Lower leg skin (tissue), 4 donors: ENCODE measurements at places on chromosomes 7 and 10.
A peak's percentile ranks its signal among the peaks of the same experiment; 100 is the strongest.

DNA sequence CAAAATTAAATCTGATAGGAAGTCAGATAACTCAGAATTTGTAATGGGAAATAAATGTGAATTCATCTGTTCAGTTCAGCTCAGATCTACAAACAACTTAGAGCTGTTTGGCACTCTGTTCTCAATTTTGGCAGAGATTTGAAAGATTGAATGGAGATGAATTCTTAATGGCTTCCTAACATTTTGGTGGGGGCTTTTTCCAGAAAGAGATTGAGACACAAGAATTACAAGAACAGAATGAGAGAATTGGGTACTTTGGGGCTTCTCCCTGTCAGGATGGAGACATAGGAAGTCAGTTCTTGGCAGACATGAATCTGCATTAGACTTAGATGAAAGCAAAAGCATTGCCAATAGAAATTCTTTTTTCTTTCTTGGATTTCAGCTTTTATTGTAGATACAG is 39.0 kb upstream of the PTPRZ1 start:
- DNase-seq: no peak

GRCh38 chr7:73827567-73828106 is 3.2 kb upstream of the CLDN4 start:
- no peak for DNase-seq

GRCh38 chr7:74069086-74069541 is 14.5 kb upstream of the LIMK1 start:
- DNase-seq: no peak

DNA sequence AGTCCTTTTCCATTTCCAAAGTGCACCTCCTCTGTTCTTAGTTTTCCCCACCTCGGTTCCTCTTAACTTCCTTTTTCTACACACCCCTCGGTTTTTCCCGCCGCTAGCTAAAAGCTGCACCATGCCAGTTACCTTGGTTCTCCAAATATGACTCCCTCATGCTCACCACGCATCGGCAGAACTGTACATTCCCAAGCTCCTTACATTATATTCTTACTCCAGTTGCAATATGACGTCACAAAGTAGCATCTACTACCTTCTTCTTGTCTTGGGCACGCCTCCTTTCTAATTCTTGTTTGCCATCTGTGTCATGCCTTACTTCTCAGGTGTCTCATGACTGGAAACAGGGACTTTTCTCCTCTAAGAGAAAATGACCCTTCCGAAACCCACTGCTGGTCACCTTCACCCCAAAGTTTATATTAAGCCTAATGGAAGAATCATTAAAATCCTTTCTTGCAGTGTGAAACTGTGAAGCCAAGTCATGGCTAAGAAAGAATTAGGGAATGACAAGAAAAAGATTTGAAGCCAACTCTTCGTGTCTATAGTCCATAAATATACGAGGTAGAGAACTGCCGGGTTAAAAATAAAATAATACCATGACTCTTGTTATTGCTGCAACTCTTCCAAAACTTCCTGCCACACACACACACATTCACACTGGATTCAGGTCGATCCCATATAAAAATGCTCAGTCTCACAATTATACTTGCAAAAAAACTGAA is 1.7 kb downstream of the ESYT2 start:
- no peak for DNase-seq

- DNase-seq: peak; percentile 28
These were observed 29.9 kb downstream of the POLL start for GRCh38 chr10:101558204-101558603.

GRCh38 chr10:71383972-71384687 is 12.6 kb upstream of the CDH23 start:
- peak; percentile 95 for DNase-seq

DNA sequence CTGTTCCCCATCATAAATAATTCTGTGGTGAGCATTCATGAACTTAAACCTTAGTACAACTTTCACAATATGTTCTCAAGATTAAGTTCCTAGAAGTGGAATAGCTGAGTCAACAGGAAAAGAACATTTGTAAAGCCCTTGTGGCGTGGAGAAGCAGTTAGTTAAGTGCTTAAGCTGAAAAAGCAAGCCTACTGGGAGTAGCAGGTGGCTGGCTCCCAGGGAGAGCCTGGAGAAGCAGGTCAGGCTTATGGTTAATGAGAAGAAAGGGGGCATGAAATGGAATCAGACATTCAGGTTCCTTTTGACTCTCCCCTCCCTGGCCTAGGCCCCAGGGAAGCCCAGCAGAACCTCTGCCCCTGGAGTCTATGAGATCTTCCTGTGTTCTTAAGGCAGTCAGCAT is 35.3 kb downstream of the VSTM4 start:
- no peak for DNase-seq

DNA sequence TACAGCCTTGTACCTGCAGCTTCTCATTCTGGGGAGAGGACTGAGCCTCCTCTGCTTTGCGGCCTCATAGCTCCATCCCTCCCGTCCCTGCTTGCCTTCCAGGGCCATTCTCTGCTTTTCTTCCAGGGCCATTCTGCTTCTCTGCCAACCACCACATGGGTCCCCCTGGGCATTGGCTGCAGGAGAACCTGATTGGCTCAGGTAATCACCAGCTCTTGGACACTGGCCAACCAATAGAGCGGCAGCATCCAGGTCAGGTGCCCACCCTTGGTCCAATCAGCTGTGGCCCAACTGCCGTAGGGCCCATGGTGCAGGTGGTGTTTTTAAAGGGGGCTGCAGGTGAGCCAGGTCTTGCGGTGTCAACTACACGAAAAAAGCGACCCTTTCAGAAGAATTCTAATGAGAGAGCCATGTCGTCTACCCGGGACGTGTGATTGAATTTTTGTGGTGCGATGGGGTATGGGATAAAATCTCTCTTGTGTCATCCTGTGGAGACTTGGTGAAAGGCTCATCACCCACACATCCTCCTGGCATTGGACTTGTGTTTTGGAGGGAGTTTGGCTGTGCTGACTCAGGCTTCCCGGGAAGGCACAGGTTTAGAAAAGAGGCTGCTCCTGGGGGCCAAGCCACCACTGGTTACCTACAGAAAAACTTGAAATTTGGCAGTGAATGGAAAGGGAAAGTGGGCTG is 46.0 kb upstream of the PODXL start:
- DNase-seq: no peak

GRCh38 chr7:106367018-106367420 is 82.2 kb upstream of the NAMPT start:
- DNase-seq: no peak

GRCh38 chr7:4861673-4862072 is at the start of gene PAPOLB:
PAPOLB (minus strand) TSS chr7:4862030; CDS start chr7:4861810, 220 bp downstream.
- DNase-seq: no peak

GRCh38 chr7:127239814-127240213 is 12.9 kb downstream of the GRM8 start:
- DNase-seq: no peak

DNA sequence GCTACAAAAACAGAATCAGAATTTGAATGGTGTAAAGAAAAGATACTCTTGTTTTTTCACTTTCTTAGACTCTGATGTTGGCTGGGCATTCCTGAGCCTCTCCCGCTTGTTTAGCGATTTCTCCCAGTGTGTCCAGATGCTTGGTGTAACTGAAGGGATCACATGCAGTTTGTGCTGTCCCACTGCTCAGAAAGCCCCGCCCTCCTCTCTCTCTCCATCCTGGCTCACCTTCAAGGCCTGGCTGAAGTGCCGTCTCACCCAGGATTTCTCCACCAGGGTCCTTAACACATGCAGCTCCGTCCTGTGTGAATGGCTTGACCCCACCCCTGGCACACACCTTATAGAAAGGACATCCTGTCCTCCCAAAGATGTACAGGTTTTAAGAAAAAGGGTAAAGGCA is 437.1 kb downstream of the LRMDA start:
- DNase-seq: no peak

DNA sequence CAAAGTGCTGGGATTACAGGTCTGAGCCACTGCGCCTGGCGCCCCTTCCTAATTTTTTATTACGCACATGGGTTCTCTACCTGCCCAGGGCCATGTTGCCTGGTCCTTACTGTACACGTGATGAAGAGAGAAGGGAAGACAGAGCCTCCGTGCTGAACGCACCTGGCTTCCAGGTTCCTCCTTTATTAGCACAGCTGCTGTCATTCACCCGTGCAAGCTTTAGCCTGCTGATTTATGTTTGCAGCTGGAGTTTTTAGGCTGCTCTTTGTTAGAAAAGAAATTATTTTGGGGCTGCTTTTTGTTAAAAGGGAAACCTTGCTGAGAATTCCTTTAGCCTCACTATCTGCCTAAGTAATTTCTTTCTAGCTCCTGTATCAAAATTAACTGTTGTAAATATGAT is 417.0 kb downstream of the CALN1 start:
- peak; percentile 23 for DNase-seq

GRCh38 chr10:93601774-93602162 is 733 bp upstream of the RBP4 start:
- no peak for DNase-seq

- no peak for DNase-seq
These were observed 263.0 kb downstream of the GRID1 start for GRCh38 chr10:86103391-86104101.

DNA sequence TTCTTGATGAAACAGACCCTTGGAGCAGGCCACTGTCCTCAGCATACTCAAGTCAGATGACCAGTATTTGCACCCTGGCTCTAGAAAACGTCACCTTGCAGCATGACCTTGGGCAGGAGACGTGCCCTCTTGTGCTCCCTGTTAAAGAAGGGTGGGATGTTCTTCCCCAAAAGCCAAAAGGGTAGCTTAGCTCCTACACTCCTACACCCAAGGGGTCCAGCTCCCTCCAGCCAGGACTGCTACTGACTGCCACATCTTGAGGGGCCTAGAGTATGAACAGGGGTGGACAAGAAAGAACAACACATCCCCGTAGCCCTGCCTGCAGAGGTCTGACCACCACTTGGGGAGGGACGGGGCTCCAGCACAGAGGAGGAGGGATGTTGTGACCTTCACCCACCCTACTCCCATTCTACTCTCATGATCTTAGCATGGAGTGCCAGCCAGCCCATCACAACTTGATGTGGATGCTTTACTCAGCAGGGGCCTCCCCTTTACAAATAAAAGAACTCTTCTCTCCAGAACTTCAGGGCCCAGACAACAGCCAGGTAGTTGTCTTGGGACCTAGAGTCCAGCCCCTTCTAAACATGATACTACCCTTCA is 165.3 kb upstream of the ZMIZ1 start:
- peak; percentile 62 for DNase-seq

DNA sequence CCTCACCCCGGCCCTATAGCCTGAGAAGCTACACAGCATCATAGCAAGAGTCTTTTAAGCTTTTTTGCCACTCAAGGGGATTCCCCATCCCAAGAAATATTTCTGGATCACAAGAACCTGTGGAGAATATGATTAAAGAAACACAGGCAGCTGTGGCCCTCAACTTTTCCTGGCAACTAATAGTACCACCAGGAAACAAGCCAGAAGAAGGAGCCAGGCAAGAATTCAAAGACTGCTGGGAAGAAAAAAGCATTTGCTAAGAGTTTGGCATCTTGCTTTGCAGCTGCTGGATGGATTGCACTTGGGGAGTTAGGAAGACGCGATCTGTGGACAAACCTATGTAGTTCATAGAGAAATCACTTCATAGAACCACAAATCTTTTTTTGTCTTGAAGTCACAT is 437.8 kb downstream of the PLXDC2 start:
- no peak for DNase-seq

- DNase-seq: no peak
These were observed 59.2 kb upstream of the MTPN start for GRCh38 chr7:136036336-136036735.

DNA sequence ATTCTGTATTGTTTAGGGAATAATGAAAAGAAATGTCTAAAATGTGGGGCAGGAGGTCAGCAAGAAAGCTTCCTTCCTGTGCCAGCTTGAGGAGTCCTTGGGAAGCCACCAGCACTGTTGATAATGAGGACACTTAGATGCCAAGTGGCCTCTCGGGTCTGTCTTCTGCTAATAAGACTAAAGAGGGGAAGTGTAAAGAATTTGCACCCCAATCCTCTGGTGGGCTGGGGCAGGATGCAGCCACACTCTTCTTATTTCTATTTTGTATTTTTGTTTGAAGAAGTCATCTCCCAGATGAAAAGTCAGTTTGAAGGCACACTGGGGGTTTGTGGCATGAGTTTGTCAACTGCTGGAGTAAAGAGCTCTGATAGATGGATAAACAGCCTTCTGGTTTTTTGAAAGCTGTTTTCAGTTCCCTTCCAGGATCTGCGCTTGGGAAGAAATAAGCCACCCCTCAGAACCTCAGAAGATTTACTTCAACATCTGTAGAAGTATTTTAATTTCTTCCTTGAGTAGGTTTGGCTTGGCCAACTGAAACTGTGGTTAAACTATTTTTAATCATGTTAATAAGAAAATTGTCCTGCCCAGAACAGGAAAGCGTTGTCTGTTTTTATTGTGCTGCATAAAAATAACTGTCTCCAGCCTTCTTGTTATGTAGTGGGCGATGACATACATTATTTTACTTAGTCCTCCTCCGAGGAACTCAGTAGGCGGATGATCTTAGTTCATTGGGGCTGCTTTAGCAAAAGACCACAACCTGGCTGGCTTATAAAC is 128.8 kb upstream of the GPR26 start:
- DNase-seq: peak; percentile 50

- no peak for DNase-seq
These were observed 129.3 kb upstream of the BET1 start for GRCh38 chr7:94133460-94133859.

GRCh38 chr10:50604049-50604640 is 19.6 kb downstream of the SGMS1 start:
- no peak for DNase-seq

GRCh38 chr10:49746626-49747302 is 15.4 kb downstream of the OGDHL start:
- DNase-seq: peak; percentile 80

DNA sequence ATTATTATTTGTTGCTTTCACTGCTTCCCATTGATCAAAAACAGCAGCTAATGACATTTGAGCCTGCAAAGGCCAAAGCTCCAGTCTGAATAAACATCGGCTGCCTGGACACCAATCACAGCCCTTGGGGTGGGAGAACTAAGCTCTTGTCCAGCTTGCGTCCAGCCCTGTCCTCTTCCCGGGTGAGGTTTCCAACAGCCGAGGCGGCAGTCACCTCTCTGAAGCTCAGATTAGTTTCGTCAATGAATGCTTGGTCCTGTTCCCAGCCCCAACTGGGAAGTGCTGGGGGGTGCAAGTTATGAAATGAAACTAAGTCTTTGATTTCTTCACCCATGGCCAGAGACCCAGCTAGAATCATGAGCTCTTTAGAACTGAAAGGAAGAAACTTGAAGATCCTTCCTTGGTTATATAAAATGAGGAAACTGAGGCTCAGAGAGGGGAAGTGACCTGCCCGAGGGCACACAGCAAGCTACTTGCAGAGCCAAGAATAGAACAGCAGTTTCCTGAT is 114.0 kb upstream of the TCF7L2 start:
- peak; percentile 89 for DNase-seq

- DNase-seq: no peak
These were observed 323.4 kb downstream of the WDR37 start for GRCh38 chr10:1379601-1380000.

GRCh38 chr7:67438913-67439505 is 442.4 kb downstream of the TYW1 start:
- no peak for DNase-seq

GRCh38 chr10:79444199-79445119 is 965 bp downstream of the ZCCHC24 start:
- DNase-seq: no peak
